ENCODE measurements at places on chromosomes 16 and 17. TPM values are rescaled to one million over a fixed set of nuclear protein-coding genes. Genes with fewer than 3 reads are reported as not detected.

The DPEP1 gene
- total RNA-seq: 2.6 TPM

The KRTAP3-1 gene
- total RNA-seq: not detected

The PDE6G gene
- 19.0 TPM for total RNA-seq

The LRRC46 gene
- 0.21 TPM for total RNA-seq

The TP53TG3 gene
- not detected for total RNA-seq

The PARD6A gene
- total RNA-seq: 6.8 TPM

The RAP1GAP2 gene
- total RNA-seq: 45.7 TPM

The LGALS9B gene
- total RNA-seq: not detected

The IRF8 gene
- 0.21 TPM for total RNA-seq

The GABARAP gene
- total RNA-seq: 231 TPM

The TMEM238L gene
- not detected for total RNA-seq

The KRTAP3-2 gene
- total RNA-seq: not detected

The TBC1D3E gene
- not detected for total RNA-seq

The PERCC1 gene
- not detected for total RNA-seq

The MT4 gene
- total RNA-seq: not detected

The MT1B gene
- total RNA-seq: not detected

The MT1X gene
- total RNA-seq: 138 TPM

The TBC1D10B gene
- total RNA-seq: 35.8 TPM

The CLEC18B gene
- total RNA-seq: not detected

The CSH1 gene
- 0.30 TPM for total RNA-seq

The CD300A gene
- 0.48 TPM for total RNA-seq

The SPATA22 gene
- total RNA-seq: 0.10 TPM

The SLC5A10 gene
- not detected for total RNA-seq

The BLMH gene
- total RNA-seq: 63.6 TPM

The C16orf89 gene
- total RNA-seq: 4.1 TPM

The KRT12 gene
- not detected for total RNA-seq

The EME2 gene
- total RNA-seq: 12.7 TPM

The WFDC1 gene
- total RNA-seq: 0.59 TPM

The SYT17 gene
- 5.3 TPM for total RNA-seq

The OTOP3 gene
- total RNA-seq: not detected
